Stimulated activated CD8-positive, alpha-beta memory T cell treated with anti-CD3 and anti-CD28 coated beads, Interleukin-4, amount 100 ng/mL, for 1 hour (primary cell): ENCODE measurements at places on chromosomes 1 and 21.

GRCh38 chr1:85599076-85599491, 18.5 kb downstream of the CCN1 start:
- no peak for DNase-seq

DNA sequence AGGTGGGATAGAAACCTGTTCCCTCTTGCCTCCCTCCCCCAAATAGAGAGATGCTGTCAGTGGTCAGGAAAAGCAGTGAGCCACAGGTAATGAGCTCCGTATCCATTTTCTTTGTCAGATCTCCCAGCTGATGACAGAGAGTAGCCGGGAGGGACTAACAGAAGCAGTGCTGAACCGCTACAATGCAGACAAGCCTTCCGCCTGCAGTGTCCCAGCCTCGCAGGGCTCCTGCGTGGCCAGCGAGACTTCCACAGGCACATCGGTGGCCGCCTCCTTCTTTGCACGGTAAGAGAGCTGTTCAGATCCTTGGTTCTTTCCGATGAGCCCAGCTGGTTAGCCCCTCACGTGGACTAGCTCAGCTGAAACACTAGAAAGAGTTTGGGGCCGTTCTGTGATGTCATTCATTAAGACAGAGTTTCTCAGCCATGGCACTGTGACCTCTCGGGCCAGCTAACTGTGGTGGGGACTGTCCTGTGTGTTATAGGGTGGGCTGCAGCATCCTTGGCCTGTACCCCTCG, 264.7 kb downstream of the KIF26B start:
- no peak for DNase-seq

- no peak for DNase-seq
Measured at GRCh38 chr1:1858382-1859086, 32.4 kb downstream of the GNB1 start.

GRCh38 chr1:85144351-85144750, 56.5 kb downstream of the SYDE2 start:
- no peak for DNase-seq

DNA sequence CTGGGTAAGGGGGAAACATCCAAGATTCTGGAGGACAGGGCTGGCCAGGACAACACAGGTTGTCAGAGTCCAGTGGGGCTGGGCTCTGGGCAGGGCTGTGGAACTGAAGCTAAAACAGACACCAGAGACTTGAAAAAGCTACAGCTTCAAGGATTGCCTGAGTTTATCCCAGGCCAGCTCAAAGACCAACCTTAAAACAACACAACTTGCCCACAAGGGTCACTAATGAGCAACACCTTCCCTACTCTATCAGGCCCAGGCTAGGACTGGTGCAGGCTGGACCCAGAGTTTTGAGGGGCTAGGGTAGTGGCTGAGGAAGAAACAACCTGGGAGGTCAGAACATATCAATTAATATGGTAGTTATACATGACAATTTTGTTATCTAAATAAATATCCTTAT, 160.7 kb downstream of the SLC45A1 start:
- DNase-seq: no peak

- DNase-seq: no peak
Measured at GRCh38 chr1:115479055-115479482, 141.0 kb upstream of the NGF start.
